AG08396 (cell line): ENCODE measurements at places on chromosomes 5 and 9.

- no peak for DNase-seq
Measured at GRCh38 chr5:5904113-5904512, 474.2 kb downstream of the MED10 start.

- peak; percentile 35 for DNase-seq
Measured at GRCh38 chr9:86486891-86487837, 133.0 kb upstream of the TUT7 start.

GRCh38 chr5:151022511-151023018, 2.2 kb downstream of the GPX3 start:
- DNase-seq: peak; percentile 75

DNA sequence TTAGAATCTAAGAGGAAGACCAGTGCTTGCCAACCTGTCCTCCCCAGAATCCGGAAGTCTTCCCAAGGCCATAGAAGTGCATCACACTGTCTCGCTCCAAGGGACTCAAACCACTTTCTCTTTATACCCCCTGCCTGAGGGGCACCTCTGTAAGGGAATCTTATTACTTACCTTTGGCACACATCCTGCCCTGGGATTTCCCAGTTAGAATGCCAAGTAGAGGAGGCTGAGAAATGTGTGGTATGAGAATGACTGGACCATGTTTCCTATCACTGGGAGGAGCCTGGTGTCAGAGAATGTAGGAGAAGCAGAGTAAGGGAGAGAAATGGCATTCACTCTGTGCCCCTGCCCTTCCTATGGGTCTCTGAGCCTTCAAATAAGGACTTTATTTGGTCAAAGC, 85.8 kb downstream of the AOPEP start:
- peak; percentile 62 for DNase-seq

- DNase-seq: no peak
Measured at GRCh38 chr5:100800562-100800961, 102.5 kb downstream of the ST8SIA4 start.

DNA sequence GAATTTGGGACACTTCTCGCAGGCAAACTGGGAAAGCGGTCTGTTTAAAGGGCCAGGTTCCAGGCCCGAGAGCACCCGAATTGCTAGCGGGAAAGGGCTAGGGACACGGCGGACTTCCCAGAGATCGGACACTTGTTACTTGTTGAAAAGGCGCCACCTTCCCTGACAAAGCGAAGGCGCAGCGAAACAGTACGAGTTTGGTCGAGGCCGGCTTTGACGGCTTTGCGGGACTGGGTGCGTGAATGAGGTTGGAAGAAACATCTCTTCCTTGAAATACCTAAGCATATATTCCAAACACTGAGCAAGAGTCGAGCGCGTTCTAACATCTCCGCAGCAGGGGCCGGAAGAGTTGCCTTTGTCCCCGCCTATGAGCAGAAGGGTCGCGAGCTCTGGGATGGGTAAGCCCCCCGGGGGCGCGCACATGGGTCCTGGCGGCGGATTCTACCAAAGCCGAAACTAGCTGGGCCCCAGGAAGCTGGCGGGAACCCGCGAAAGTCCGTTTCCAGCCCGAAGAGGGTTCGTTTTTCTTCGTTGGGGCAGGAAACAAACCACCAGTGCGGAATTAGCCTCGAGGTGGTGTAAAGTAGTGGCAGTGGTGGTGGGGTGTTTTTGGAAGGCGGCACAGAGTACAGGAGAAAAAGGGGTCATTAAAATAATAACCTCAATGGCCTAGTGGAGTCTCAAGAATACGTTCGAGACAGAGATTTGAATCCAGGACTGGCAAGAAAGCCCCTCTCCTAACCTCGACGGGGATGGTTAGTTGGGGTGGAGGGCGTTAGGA, 1.5 kb downstream of the GDNF start:
- DNase-seq: peak; percentile 60

DNA sequence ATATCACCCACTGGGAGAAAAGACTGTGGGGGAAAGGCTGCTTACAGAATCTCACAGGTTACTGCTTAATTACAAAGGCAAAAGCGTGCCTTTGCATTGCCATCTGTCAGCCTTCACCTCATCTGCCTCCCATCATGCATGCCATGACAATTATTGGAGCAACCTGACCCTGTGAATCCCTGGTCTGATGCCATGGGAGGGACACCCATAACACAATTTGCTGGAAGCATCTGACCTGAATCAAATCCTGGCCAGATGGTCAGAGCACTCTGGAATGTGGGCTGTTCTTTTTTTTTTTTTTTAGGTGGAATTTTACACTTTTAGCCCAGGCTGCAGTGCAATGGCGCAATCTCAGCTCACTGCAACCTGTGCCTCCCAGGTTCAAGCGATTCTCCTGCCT, 11.6 kb upstream of the RETREG1 start:
- no peak for DNase-seq

- no peak for DNase-seq
Measured at GRCh38 chr5:138745268-138745667, 8.0 kb upstream of the CTNNA1 start.

DNA sequence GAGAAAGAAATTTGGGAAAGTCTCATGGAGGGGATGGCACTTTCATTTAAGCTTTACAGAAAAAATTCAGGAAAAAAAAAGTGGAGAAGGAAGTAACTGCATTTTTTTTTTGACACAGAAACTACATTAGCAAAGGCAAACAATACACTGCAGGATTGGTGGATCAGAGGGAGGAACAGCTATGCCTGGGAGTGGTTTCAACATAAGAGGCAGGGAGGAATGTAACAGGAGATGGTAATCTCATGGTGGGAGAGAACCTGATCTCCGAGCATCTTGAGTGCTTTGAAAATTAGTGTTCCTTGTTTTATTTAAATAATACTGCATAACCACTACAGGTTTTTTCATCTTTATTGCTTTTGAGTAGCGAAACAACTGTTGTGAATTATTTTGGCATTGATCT, 249.4 kb downstream of the FAM170A start:
- DNase-seq: no peak

- no peak for DNase-seq
Measured at GRCh38 chr5:102450313-102450990, 48.3 kb downstream of the SLCO6A1 start.
